Activated T-helper 17 cell treated with anti-CD3 and anti-CD28 coated beads, Interleukin-2, amount 50 U/mL, for 72 hours (primary cell): ENCODE measurements at places on chromosomes 1 and 21.

- ATAC-seq, result no peak
These were observed 115.8 kb upstream of the WNT4 start for GRCh38 chr1:22258698-22259097.

GRCh38 chr1:170593173-170594011 lies 61.4 kb downstream of the GORAB start:
- ATAC-seq, result no peak

GRCh38 chr1:149917571-149918144 lies at the start of gene SV2A:
SV2A (minus strand) TSS chr1:149917844; CDS start chr1:149913840, 4,004 bp downstream.
- peak; percentile 91 for ATAC-seq

- peak; percentile 21 for ATAC-seq
These were observed 6.7 kb downstream of the PIK3CD start for GRCh38 chr1:9658199-9658598.
